ENCODE measurements at places on chromosomes 12 and 14.

DNA sequence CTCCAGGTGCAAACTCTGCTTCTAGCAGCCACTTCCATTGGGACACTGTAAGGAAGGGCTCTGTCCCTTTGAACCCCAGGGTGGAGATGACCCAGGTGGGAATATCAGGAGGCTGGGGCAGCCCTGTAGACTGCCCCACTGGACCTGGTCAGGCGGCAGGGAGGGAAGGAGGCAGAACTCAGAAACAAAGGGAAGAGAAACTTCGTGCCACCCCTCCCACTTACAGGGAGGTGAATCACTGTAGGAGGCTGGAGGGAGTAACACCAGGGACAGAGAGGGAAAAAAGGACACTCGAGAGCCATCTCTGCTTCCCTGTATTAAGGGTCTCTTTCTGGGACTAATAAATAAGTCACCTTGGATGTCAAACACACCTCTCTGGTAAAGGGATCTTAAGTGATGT is 37.4 kb downstream of the ISCA2 start:
- DNase-seq, result no peak

DNA sequence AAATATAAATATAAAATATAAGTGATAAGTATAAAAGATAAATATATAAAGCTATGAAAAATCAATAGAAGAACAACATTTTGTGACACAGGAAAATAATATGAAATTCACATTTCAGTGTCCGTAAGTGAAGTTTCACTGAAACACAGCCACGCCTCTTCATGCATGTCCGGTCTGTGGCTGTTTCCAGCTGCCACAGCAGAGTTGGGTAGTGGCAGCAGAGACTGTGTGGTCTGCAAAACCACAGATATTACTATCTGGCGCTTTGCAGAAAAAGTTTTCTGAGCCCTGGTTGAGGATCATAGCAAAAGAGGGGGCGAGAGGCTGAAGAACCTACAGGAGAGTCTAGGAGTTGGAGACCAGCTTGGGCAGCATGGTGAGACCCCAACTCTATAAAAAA is 780 bp downstream of the SERPINA4 start:
- no peak for DNase-seq

DNA sequence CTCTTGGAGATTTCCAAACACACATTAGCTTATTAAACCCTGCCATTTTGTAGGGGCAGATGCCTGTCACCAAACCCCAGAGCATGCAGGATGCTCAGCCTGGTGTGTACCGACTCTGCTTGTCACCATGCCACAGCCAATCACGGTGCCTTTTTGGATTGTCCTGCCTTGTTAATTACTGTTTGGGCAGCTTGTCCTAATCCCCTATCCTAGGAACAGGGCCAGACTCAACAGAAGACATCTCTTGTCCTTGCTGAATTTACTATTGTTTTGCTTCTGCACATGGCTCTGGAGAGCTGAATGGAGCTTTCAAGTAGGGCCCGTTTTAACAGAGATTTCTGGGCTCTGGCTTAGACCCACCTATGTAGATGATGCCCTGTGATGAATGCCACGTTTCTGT is 388.5 kb downstream of the AACS start:
- DNase-seq, result no peak

GRCh38 chr14:38611928-38612327 is 356.0 kb upstream of the CLEC14A start:
- no peak for DNase-seq

GRCh38 chr14:83290447-83290846 is 1756.8 kb upstream of the SEL1L start:
- DNase-seq, result no peak

DNA sequence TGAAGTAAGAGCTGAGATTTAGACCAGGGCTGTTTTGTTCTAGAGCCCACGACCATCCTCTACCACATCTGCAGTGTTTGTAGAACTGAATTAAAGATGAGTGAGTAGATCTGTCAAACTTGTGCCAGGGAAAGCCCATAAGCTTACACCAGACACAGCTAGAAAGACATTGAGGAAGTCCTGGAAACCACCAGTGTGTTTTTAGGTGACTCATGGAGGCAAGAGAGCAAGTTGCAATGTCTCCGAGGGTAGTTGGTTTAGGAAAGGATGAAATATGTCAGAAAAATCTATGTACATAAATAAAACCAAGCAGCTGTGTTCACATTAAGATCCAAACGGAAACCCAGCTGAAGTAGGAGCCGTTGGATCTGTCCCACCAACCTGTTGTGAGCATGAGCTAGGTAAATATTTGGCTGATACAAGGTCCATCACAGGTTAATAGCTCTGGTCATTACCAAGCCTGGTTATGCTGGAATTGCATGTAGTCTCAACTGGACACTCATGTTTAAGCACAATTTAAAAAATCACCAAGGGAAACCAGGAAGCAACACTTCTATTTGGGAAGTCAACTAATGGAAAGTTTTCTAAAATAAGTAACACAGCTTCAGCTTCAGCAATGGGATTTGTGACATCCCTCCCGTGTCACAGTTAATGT is 49.9 kb upstream of the PLEKHG3 start:
- no peak for DNase-seq

DNA sequence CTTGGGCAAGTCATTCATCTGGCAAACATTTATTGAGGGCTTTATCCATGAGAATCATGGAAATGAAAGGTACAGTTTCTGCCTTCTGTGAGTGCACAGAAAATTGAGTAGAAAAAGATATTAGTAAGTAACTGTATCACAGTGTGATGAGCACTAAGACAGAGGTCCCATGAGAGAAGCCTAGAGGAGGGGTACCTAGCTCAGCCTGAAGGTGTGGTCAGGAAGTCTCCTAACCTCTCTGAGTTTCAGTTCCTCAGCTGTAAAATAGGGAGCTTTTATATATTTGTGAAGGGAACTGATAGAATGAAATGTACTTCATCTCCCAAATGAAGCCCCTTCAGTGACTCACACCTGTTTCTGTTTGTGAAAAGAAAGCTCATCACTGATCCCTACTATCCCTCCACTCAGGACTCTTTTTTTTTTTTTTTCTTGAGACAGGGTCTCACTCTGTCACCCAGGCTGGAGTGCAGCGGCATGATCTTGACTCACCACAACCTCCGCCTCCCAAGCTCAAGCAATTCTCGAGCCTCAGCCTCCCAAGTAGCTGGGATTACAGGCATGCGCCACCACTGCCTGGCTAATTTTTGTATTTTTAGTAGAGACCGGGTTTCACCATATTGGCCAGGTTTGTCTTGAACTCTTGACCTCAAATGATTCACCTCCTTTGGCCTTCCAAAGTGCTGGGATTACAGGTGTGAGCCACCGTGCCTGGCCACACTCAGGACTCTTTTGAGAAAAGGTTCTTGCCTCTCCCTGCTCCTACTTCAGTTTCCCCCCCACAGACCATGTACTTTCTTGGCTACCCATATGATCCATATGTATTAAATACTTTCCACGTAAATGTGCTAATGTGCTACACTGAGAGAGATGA is 93.7 kb upstream of the FUT8 start:
- DNase-seq, result no peak

DNA sequence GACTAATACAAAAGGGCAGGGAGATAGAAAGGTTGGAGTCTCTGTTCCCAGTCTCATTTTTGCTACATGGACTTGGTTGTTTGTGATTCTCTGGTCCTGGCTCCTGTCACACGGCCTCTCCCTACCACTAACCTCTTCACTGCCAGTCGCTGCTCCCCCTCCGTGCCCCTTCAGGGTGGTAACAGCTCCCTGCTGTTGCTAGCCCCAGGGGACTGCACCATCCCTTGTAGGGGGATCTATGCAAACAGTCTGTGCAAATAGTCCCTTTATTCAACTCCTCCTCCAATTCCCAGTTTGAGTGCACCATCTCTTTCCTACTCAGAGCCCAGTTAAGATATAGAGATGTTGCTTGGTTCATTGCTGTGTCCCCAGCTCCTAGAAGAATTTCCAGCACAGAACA is 51.1 kb downstream of the CCDC60 start:
- no peak for DNase-seq

- no peak for DNase-seq
Observed at GRCh38 chr12:120126635-120127005, 10.1 kb upstream of the RAB35 start.

DNA sequence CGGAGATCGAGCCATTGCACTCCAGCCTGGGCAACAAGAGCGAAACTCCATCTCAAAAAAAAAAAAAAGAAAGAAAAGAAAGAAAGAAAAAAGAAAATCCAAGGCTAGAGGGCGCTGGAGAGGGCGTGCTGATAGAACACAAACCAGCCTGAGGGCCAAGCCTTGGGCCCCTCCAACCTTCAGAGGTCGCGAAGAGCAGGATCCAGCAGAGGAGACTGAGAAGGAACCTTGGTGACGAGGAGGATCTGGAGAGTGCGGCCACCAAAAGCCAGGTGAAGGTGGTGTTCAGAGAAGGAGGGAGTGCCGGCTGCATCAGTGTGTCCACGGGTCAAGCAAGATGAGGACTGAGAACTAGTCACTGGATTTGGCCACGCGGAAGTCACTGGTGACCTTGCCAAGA is 4.1 kb upstream of the DYNC1H1 start:
- no peak for DNase-seq

DNA sequence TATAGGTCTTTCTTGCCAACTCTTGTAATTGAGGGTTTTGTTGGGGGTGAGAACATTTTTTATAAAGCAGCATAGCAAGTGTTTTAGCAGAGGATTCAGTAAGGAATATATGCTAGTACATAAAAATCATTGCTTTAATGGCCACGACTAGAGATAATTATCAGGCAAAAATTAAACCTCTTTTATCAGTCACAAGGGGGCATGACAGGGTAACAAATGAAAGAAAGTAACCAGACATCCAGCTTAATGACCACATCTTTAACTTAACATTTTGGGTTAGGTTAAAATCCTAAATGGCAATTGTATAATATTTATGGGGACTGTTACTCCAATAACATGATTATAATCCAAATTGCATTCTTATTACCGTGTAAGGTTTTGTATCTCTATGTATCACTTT is 119.6 kb downstream of the LRRIQ1 start:
- DNase-seq, result no peak

DNA sequence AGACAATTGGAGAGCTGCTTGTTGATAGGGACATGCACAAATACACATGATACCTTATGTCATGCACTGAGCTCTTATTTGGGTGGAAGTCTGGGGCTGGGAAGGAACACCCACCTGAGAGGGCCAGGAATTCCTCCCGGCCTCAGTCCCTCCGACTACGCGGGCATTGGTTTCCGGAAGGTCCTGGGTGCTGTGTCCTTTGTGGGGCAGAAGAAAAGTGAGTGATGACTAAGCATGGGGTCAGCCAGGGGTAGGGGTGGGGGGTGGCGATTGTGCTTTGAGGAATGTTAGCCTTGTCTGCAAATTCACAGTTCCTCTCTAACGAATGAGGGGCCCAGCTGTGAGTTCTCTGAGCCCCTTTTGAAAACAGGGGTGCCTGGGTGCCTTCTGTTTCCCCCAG is 798 bp downstream of the CELA1 start:
- no peak for DNase-seq

DNA sequence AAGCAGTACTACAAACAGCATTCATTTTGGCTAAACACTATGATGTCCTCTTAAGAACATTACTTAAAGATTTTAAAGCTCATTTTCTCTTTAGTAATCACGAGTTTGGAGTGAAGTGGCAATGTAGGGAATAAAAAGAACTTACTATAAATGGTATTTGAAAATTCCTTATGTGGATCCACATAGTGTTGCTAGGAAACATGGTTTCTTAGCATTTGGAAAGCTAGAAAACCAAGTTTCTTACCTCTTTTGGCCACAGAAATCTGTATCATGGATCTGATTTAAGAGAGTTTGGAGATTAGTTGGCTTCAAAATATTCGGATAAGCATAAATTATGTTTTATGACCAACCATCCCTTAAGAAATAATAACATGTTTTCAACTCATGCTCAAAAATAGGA is 337.7 kb upstream of the GARIN6 start:
- no peak for DNase-seq

DNA sequence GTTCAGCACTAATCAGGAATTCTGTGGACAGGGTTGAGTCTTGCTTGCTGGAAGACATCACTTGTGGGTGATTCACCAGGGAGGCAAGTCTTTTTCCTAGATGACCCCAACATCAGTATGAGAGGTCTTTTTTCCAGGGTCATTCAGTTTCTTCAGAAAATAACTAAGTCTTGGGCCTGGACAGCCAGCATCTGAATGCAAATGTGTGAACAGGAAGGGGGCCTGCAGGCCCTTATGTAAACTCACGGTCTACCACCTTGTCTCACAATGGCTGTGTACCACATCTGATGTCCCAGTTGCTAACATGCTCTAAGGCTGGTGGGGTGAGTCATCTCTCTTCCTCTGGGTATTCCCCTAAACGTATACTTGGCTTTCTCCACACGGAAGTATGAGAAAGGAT is 79.2 kb downstream of the HECTD4 start:
- DNase-seq, result peak; percentile 3

DNA sequence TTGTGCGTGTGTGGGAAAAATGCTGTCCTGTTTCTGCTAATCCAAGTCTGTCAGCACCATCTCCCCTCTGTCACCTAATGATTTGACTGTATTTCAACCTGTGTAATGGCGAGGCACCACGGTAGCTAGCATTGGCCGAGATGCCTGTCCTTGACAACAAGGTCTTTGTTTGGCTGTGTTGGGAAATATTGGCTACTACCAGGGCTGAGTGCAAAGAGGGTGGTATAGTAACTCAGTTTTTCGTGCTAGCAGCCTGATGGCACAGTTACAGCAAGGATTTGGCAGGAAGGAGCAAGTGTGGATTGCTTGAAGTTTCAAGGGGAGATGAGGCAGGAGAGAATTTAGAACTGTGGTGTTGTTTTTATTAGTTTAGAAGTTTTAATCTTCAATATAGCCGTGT is 440.3 kb upstream of the RGS6 start:
- DNase-seq, result no peak

GRCh38 chr12:111457071-111457470 is 51.3 kb downstream of the SH2B3 start:
- no peak for DNase-seq

DNA sequence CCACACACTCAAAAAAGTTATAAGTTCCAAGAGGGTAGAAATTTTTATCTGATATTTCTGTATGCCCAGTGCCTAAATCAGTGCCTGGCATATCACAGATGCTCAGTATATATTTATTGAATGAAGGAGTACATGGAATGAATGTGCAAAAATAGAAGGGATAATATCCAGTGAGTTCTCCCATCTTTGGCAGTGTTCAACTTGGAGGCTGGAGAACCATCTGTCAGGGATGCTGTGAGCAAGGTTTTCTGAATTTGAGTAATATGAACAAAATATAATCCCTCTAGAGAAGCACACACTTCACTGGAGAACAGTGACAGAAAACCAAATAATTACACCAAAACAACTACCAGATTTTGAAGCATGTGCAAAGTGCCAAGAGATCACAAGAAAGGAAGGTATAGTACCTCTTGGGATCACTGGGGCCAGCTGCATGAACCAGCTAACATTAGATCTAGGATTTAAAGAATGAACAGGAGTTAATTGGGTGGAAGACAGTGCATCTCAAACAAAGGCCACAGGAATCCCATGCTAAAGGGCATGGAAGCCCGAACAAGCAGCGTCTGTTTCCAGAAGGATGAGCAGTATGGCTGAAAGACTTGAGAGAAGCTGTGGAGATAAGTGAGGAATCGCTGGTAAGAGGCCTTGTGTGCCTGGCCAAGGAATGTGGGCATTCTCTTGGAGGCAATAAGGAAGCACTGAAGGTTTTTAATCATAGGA is 11.5 kb downstream of the SLC8A3 start:
- DNase-seq, result no peak

- DNase-seq, result no peak
Observed at GRCh38 chr14:96104469-96105057, 65.4 kb downstream of the C14orf132 start.
